Neural progenitor cell (in vitro differentiated cells): ENCODE measurements at places on chromosomes 4 and X. TPM values are rescaled to one million over a fixed set of nuclear protein-coding genes. Genes with fewer than 3 reads are reported as not detected.

Gene NAT8L
- total RNA-seq, result 0.62 and 3.4 TPM in 2 replicates

Gene GPR82
- not detected in 2 replicates for total RNA-seq

Gene TMEM47
- 85.2 and 106 TPM in 2 replicates for total RNA-seq

Gene C4orf50
- 0.09 and 0.32 TPM in 2 replicates for total RNA-seq

Gene SPATA4
- 0.09 TPM in 1 of 2 replicates, not detected in the other for total RNA-seq

Gene CNKSR2
- total RNA-seq, result 54.5 and 60.4 TPM in 2 replicates

Gene EDA
- total RNA-seq, result 6.8 and 7.4 TPM in 2 replicates

DNA sequence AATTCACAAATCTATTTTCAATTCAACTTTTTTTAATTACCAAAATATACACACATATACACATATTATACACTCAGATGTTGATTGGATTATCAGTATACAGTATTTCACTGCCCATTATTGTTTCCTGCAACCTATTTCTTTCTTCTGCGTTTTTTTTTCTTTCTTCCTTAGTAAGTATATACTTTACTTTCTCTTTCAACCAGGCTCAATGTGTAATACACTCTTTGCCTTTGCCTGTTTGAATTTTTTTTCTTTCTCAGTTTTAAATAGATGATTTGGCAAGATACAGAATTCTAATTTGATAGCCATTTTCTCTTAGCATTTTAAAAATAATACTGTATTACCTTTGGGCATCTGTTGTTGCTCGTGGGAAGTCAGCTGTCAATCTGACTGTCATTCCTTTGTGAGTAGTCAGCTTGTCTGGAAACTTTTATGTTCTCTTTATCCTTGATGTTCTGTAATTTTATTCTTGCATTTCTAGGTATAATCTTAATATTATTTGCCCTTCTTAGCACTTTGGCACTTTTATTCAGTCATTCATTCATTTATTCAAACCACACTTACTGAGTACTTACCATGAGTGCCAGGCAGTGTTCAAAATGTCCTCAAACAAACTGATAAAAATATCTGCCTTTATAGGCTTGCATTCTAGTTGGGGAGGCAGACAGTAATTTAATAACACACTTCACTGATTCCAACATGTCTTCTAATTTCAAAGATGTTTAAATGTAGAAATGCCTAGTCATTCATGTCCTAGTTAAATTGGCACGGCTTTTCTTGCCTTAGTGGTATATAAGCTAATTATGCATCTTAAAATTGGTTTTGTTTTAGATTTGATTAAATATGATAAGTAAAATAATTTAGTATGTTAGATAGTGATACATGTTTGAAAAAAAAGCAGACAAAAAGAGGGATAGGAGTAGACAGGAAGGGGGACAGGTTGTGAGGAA lies 3.7 kb downstream of the USP38 start:
- H3K4me3 ChIP-seq, result peak overlapping the region; percentile 94
- peaks cover 16% of the 10 kb centered on the region for H3K4me1 ChIP-seq
- no peaks in the 10 kb centered on the region for H3K36me3 ChIP-seq
- DNase-seq, result no peak

DNA sequence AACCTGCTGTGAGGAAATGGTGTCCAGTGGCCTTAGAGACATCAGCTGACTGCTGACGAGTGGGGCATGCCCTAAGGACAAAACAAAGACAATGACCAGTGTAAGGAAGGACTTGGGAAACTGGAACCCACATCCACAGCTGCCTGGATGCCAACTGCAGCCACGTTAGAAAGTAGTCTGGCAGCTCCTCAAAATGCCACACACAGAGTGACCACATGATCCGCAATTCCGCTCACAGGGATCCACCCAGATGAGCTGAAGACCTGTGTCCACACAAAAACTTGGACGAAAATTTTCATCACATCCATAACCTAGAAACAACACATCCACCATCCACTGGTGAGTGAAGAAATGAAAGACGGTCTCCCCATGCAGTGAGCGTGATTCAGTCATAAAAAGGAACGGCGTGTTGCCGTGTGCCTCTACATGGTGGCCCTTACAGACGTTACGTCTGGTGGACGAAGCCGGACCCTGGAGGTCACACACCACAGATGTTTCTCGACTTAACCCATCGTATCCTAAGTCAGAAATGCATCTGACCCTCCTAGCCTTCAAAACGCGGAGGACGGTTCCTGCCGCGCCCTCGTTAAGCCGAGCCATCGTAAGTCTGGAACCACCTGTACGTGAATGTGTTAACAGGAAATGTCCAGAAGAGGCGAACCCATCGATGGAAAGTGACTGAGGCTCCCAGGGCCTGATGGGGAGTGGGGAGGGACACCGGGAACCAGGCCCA lies 40.6 kb upstream of the MXD4 start:
- H3K4me1 ChIP-seq, result no peaks in the 10 kb centered on the region
- no peaks in the 10 kb centered on the region for H3K27me3 ChIP-seq
- no peak overlapping the region for H3K4me3 ChIP-seq
- H3K27ac ChIP-seq, result no peak overlapping the region
- H3K36me3 ChIP-seq, result no peaks in the 10 kb centered on the region

DNA sequence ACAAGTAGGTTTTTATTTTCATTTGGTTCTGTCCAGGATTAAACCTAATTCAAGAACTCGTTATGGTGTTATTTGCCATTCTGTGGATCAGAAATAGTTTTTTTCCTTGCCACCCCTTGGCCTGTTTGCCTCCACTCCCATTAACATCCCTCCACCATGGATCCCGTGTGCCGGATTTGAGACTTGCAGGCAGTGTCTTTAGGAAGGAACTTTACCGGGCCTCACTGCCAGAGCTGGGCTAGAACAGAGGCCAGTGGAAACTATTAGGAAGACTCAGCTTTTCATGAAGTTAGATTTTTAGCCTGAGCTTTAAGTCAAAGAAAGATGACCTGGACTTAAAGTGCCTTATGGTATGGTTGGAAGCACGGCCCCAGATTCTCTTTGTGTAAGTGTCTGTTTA lies 2.4 kb downstream of the KLHL2 start:
- no peak overlapping the region for H3K4me3 ChIP-seq
- no peaks in the 10 kb centered on the region for H3K36me3 ChIP-seq
- peaks cover 22% of the 10 kb centered on the region for H3K27me3 ChIP-seq
- no peak overlapping the region for H3K27ac ChIP-seq
- DNase-seq, result no peak

DNA sequence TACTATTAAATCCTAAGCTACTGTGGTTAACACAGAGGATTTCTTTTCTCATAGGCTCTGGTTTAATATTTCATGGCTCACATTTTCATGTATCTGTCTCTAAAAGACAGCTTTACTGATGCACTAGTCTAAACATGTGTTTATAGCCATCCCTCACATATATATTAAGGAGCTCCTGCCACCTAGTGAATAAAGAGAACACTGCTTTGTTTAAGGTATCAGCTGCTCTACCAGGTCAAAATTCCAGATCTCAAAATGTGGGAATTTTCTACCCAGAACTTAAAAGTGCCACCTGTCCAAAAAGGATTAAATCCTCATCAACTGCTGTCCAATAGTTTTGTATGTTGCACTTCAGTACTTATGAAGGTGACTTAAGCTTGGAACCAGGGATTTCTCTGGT lies 188.5 kb upstream of the TEX13C start:
- no peak overlapping the region for H3K4me3 ChIP-seq
- H3K36me3 ChIP-seq, result no peaks in the 10 kb centered on the region
- no peaks in the 10 kb centered on the region for H3K27me3 ChIP-seq
- no peaks in the 10 kb centered on the region for H3K4me1 ChIP-seq

DNA sequence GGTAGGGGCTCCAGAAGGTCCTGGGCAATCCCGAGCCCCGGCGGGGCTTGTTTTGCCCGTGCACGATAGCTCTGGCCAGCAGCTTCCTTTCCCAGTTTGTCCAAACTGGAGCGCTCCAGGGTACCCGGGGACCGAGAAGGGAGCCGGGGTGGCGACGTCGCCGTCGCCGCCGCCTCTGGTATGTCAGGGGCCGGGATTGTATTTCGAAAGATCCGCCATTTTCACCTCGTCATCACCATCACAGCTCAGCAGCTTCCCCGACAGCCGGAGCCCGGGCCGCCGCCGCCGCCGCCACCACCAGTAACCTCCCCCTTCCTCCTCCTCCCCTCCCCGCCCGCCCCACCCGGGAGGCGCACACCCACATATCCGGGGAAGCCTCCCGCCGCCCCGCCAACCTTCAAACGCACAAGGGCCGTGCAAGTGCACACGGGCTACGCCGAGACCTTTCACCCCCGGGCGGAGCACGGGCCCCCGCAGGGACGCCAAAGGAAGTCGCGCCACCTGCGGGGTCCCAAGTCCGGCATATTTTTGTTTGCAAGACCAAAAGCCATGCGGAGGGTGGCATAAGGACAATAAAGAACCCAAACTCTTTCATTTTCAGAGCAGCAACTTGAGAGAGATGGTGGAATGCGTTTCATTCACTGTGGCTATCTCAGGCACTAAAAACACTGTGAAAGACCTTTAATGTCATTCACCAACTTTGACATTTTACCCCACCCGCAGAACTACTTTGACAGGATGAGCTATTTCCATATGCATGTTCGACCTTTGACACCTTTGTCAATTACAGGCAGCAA lies at the start of gene LIN54:
TSS of gene LIN54 (minus strand) at position 302 of the 797 bp plus-strand sequence. CDS start 25,979 bp downstream, outside the sequence.
- peaks cover 15% of the 10 kb centered on the region for H3K27me3 ChIP-seq
- DNase-seq, result peak; percentile 82
- no peaks in the 10 kb centered on the region for H3K36me3 ChIP-seq
- H3K27ac ChIP-seq, result peak within 1 kb of the TSS; percentile 53
- peaks cover 26% of the 10 kb centered on the region for H3K4me1 ChIP-seq
- peak within 1 kb of the TSS; percentile 88 for H3K4me3 ChIP-seq

DNA sequence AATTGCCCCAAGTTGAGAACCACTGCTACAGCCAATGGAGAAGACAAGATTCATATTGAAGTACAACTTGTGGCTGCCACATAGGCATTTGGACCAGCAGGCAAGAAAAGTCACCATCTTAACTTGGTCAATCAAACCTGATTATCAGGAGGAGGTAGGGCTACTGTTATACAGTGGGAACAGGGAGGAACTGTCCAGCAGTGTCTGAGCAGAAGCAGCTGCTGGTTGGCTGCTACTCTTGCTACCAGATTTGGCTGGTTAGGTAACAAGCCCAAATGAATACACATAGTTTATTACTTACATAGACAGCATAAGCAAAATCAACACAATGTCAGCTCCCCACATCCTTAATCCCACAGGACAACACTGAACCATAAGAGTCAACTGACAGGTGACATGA lies 39.4 kb downstream of the ATP1B4 start:
- H3K27ac ChIP-seq, result no peak overlapping the region
- H3K36me3 ChIP-seq, result no peaks in the 10 kb centered on the region
- H3K4me3 ChIP-seq, result no peak overlapping the region
- no peaks in the 10 kb centered on the region for H3K27me3 ChIP-seq
- no peak for DNase-seq

DNA sequence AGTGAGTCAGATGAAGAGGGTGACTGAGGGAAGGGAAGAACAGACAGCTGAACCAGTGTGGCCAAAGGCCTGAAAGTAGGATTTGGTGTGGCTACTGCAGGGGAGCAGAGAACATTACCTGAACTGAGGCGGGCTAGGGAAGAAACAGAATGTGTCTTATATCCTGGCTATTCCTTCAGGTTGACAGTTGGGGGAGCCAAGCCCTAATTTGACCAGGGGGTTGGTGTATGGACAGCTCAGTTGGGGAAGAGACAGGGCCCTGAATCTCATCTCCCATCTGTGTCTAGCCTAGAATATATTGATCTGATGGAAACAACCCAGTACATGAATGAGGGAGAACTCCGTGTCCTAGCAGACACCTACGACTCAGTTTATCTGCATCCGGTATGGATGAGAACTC lies 4.2 kb downstream of the HDAC6 start:
- H3K36me3 ChIP-seq, result no peaks in the 10 kb centered on the region
- no peaks in the 10 kb centered on the region for H3K4me1 ChIP-seq
- no peaks in the 10 kb centered on the region for H3K27me3 ChIP-seq
- DNase-seq, result no peak

- DNase-seq, result no peak
- H3K36me3 ChIP-seq, result no peaks in the 10 kb centered on the region
- peaks cover 21% of the 10 kb centered on the region for H3K4me1 ChIP-seq
- no peak overlapping the region for H3K4me3 ChIP-seq
Measured at GRCh38 chr4:7198440-7199128, 6.2 kb downstream of the SORCS2 start.

- no peaks in the 10 kb centered on the region for H3K27me3 ChIP-seq
- H3K36me3 ChIP-seq, result no peaks in the 10 kb centered on the region
- H3K4me1 ChIP-seq, result no peaks in the 10 kb centered on the region
Measured at GRCh38 chrX:37367946-37368345, 18.8 kb downstream of the PRRG1 start.

- no peaks in the 10 kb centered on the region for H3K27me3 ChIP-seq
- no peak overlapping the region for H3K4me3 ChIP-seq
- DNase-seq, result no peak
- no peak overlapping the region for H3K27ac ChIP-seq
Measured at GRCh38 chr4:6971536-6972374, 62.1 kb downstream of the TBC1D14 start.

- no peak overlapping the region for H3K4me3 ChIP-seq
- no peaks in the 10 kb centered on the region for H3K27me3 ChIP-seq
- no peak overlapping the region for H3K27ac ChIP-seq
- H3K36me3 ChIP-seq, result no peaks in the 10 kb centered on the region
Measured at GRCh38 chr4:98179951-98180350, 36.7 kb upstream of the STPG2 start.

- DNase-seq, result no peak
- no peaks in the 10 kb centered on the region for H3K27me3 ChIP-seq
- H3K4me1 ChIP-seq, result no peaks in the 10 kb centered on the region
Measured at GRCh38 chr4:152281822-152282221, 254.1 kb downstream of the FBXW7 start.

DNA sequence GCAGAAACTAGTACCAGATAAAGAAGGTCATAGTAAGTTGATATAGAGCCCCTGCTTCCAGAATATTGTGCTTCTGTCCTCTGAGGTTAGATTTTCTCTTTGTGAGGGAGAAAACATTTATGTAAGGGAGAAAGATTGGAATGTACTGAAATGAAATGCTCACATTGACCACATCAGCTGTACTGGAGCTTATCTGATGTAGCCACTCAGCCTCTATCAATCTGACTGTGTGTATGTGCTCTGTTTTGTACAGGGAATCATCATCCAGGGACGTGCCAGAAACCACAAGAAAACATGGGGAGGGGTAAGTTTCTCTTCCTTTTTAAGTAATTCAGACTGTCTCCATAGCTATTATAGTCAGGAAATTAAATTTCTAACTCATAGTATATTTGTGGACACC lies 56.8 kb downstream of the PRRG1 start:
- H3K27me3 ChIP-seq, result no peaks in the 10 kb centered on the region
- no peak overlapping the region for H3K27ac ChIP-seq
- DNase-seq, result no peak
- peaks cover 11% of the 10 kb centered on the region for H3K4me1 ChIP-seq

DNA sequence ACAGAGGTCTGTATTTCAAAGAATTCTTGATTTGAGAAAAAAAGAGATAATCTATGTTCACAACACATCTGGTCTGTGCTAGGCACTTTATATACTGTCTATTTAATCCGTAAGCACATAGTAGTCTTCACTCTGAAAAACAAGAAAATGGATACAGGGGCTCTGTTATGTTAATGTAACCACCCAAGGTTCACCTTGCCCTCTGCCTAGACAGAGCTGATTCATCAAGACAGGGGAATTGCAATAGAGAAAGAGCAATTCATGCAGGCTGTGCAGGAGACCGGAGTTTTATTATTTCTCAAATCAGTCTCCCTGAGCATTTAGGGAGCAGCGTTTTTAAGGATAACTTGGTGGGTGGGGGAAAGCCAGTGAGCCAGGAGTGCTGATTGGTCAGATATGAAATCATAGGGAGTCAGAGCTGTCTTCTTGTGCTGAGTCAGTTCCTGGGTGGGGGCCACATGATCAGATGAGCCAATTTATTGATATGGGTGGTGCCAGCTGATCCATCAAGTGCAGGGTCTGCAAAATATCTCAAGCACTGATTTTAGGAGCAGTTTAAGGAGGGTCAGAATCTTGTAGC lies 92.9 kb upstream of the TNIP3 start:
- no peak for DNase-seq
- no peak overlapping the region for H3K4me3 ChIP-seq
- H3K36me3 ChIP-seq, result no peaks in the 10 kb centered on the region
- H3K27me3 ChIP-seq, result no peaks in the 10 kb centered on the region
- H3K4me1 ChIP-seq, result no peaks in the 10 kb centered on the region
- H3K27ac ChIP-seq, result no peak overlapping the region
